Progenitor cell of endocrine pancreas (in vitro differentiated cells): ENCODE measurements at places on chromosomes 6 and 20.

- DNase-seq, result no peak
These were observed 14.8 kb downstream of the CLIC5 start for GRCh38 chr6:46000905-46001304.

DNA sequence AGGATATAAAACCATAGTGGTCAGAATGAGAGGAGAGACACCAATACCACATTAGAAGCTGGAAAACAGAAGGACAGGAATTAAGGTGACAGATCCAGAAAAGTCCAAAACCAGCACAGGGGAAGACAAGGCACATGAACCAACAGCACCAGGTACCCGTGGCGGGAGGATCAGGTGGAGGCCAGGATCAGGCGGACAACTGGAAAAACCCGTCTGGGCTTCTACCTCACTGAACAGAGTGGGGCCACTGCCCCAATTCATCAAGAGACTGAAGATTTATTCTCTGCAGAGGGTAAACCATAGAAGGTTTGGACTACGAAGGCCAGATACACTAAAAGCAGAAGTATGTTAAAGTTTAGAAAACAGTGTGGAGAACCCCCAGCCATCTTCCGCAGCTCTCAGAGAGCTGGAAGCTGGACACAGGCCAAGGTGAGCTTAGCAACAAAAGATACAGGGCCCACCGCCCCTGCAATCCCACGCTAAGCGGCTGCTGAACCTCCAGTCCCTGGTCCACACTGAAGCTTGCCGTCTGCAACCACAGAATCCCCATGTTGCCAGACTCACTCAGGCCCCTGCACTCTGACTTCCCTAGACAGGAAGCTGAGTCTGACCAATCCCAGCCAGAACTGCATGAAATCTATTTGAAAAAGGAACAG is 29.9 kb downstream of the ABHD12 start:
- DNase-seq, result no peak

GRCh38 chr20:24701668-24702067 is 232.2 kb downstream of the SYNDIG1 start:
- DNase-seq, result no peak

- DNase-seq, result no peak
These were observed 51.2 kb downstream of the GRIK2 start for GRCh38 chr6:101444717-101445116.

DNA sequence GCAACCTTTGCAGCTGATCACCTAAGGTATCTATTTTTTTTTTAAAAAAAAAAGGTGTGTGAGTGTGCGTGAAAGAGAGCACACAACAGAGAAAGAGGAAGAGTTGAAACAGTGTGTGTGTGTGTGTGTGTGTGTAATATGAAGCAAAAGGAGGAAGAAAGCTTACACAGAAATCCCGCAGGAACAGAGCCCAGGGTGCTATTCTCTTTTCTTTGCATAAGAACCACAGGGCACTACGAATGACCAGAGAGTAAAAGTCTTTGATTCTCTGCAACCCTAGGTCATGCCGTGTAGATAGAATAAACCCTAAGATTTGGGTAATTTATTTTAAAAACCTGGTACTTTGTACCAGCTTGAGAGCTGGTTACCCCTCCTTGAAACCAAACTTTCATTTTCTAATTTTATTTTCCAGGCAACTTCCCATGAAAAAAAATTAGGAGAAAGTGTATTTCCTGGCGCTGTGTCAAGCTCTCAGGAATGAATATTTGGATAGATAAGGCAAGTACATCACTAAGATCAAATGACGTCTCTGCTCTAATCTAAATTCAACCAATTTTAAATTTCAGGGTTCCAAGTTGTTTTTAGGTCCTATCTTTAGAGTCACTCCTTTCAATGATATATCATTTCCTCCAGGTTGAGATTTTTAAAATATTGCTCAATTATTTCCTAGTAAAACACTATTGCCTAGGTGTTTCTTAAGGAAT is 47.9 kb upstream of the ID4 start:
- DNase-seq, result no peak

DNA sequence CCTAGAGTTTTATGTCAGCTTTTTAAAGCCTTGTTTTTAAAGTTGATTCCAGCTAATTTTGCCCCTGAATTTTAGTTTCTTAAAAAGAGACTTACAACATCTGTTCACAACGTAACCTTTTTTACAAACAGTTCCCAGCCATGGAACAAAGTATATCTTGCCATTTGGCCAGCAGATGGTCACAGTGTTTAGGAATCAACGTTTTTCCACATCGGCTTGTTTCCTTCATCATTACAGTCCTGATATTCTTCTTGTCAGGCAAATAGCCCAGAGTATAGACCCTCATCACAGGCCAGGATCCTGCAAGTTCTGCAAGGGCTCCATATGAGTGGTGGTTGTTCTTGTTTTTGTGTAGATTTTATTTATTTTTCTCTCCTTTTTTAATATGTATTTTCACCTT is 341.7 kb upstream of the HTR1E start:
- no peak for DNase-seq

DNA sequence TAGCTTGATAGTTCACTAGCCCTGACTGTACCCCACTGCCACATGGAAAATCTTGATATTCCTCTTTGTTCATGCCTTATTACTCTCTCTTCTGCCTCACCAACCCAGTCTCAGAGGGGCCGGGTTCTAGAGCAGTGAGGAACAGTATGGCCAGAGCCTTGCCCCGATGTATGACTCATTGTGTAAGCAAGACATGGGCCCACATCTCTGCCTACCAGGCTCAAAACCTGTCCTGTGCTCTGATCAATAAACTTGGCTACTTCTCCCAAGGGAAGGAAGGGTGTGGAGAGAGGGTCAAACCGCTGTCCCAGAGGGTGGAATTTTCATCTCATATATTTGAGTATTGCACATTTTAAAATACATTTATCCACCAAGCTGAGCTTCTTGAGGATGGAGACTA is 91.7 kb downstream of the DNAH8 start:
- DNase-seq, result no peak
